ENCODE measurements at places on chromosomes 11 and 22. TPM values are rescaled to one million over a fixed set of nuclear protein-coding genes. Genes with fewer than 3 reads are reported as not detected.

Gene FAM181B
- total RNA-seq: not detected

Gene ENTHD1
- total RNA-seq: not detected

Gene EWSR1
- total RNA-seq: 190 TPM

Gene TMEM86A
- 0.32 TPM for total RNA-seq

Gene PRRG4
- total RNA-seq: not detected

Gene CHRM4
- not detected for total RNA-seq

Gene PTDSS2
- total RNA-seq: 29.2 TPM

Gene PTPRJ
- total RNA-seq: 9.5 TPM

GRCh38 chr22:24271386-24271854 is 789 bp downstream of the SPECC1L start:
- H3K36me3 ChIP-seq: no peaks in the 10 kb centered on the region
- H3K27ac ChIP-seq: peak overlapping the region; percentile 61
- peak overlapping the region; percentile 78 for H3K4me3 ChIP-seq
- peaks cover 19% of the 10 kb centered on the region for H3K4me1 ChIP-seq

DNA sequence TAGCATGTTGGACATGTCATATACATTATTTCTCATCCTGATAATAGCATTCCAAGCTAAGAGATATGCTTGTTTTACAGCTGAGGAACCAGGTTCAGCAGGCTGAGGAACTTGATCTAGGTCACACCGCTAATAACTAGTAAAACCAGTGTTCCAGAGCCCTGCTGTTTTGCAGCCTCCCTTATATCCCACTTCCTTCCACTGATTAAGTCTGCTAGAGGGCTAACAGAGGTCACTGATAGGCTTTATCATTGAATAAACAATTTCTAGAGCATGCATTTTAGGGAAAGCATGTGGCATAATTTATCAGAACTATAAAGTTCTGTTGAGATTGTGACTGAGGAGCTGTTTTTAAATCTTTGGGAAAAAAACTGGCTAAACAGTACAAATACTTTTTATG is 54.0 kb downstream of the UVRAG start:
- H3K4me3 ChIP-seq: no peak overlapping the region
- no peaks in the 10 kb centered on the region for H3K27me3 ChIP-seq
- no peak overlapping the region for H3K27ac ChIP-seq
- no peaks in the 10 kb centered on the region for H3K36me3 ChIP-seq

DNA sequence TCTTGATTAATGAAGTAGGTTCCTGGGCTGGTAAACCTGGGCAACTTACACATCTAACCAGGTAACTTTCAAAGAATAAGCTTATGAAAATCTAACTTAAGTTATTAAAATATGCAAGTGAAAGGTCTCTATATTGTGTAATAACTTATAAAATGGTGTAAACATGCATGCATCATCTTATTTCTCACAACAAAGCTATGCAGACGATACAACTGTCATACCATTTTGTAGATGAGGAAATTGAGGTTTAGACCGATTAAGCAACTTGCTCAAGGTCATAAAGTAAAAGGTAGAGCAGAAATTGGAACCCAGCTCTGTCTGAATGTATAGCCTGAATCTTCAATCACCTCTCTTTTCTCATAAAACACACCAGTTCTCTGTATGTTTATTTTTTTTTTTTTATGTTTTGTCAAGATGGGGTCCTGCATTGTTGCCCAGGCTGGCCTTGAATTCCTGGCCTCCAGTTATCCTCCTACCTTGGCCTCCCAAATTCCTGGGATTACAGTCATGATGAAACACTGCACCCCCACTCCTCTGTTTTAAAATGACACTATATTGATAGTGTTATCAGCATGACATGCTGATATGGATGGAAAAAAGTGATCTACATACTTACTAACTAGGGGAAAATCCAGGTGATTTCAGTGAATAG is 109.6 kb downstream of the SGSM3 start:
- H3K4me1 ChIP-seq: peaks cover 50% of the 10 kb centered on the region
- H3K27me3 ChIP-seq: no peaks in the 10 kb centered on the region
- peak; percentile 70 for DNase-seq

- no peak overlapping the region for H3K27ac ChIP-seq
- no peak for DNase-seq
- no peaks in the 10 kb centered on the region for H3K4me1 ChIP-seq
- H3K36me3 ChIP-seq: peaks cover 22% of the 10 kb centered on the region
- no peak overlapping the region for H3K4me3 ChIP-seq
Observed at GRCh38 chr11:32107647-32108046, 16.8 kb downstream of the RCN1 start.

GRCh38 chr22:23301591-23301990 is 121.3 kb downstream of the BCR start:
- no peaks in the 10 kb centered on the region for H3K27me3 ChIP-seq
- H3K27ac ChIP-seq: no peak overlapping the region
- no peaks in the 10 kb centered on the region for H3K36me3 ChIP-seq
- no peak for DNase-seq

DNA sequence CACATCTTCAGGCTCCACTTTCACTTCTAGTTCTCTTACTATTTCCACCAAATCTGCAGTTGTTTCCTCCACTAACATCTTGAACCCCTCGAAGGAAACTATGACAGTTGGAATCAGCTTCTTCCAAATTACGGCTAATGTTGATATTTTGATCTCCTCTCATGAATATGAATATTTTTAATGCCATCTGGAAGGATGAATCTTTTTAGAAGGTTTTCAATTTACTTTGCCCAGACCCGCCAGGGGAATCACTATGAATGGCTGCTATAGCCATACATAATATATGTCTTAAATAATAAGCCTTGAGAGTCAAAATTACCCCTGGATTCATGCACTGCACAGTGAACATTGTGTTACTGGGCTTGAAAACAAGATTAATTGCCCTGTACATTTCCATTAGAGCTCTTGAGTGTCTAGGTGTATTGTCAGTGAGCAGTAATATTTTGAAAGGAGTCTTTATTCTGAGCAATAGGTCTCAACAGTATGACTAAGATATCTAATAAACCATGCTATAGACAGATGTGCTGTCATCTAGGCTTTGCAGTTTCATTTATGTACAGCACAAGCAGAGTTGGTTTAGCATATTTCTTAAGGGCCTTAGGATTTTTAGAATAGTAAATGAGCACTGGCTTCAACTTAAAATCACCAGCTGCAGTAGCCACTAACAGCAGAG is 48.3 kb upstream of the LRRC55 start:
- DNase-seq: no peak

DNA sequence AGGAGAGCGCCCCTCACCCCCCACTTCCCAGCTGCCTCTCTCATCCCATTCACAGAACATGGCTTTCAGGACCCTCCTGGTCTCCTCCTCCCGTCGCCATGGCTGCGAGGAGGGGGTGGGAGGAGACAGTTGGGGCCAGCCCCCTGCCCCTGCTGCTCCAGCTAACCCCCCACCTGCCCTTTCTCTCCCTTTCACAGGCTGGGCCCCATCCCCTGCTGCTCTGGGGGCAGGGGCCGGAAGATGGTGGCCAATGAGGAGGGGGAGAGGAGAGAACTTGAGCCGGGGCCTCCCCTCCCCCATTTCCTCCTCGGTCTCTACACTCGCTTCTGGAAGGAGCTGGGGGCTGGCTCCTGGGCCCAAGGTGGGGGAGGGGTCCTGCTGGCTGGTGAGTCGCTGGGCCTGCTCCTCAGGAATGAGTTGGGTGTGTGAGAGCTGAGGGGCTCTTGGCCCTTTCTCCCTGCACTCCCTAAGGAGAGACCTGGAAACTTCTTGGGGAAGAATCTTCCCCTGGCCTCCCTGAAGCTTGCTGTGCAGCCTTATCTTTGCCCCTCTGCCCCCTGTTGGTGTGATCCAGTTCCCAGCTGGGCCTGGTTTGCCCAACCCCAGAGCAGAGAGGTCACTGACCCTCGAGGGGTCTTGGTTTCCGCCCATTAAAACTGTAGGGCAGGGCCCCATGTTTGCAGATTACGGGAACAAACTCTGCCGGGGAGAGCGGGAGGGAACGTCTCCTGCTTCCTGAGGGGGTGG is 10.2 kb downstream of the YPEL4 start:
- no peaks in the 10 kb centered on the region for H3K36me3 ChIP-seq
- no peak overlapping the region for H3K27ac ChIP-seq
- H3K27me3 ChIP-seq: no peaks in the 10 kb centered on the region
- H3K4me1 ChIP-seq: peaks cover 14% of the 10 kb centered on the region
- peak overlapping the region; percentile 97 for H3K4me3 ChIP-seq

GRCh38 chr11:131928992-131929391 is 558.6 kb downstream of the NTM start:
- no peak overlapping the region for H3K4me3 ChIP-seq
- no peaks in the 10 kb centered on the region for H3K27me3 ChIP-seq
- no peak for DNase-seq
- H3K36me3 ChIP-seq: no peaks in the 10 kb centered on the region
- H3K4me1 ChIP-seq: peaks cover 10% of the 10 kb centered on the region
- no peak overlapping the region for H3K27ac ChIP-seq

GRCh38 chr11:118622376-118623268 is 15.2 kb downstream of the PHLDB1 start:
- H3K4me1 ChIP-seq: peaks cover 64% of the 10 kb centered on the region
- peak overlapping the region; percentile 99 for H3K27ac ChIP-seq
- H3K27me3 ChIP-seq: no peaks in the 10 kb centered on the region
- H3K36me3 ChIP-seq: peaks cover 20% of the 10 kb centered on the region

- H3K36me3 ChIP-seq: no peaks in the 10 kb centered on the region
- peaks cover 19% of the 10 kb centered on the region for H3K4me1 ChIP-seq
- H3K4me3 ChIP-seq: no peak overlapping the region
- H3K27ac ChIP-seq: no peak overlapping the region
Observed at GRCh38 chr22:37342065-37342464, 59.8 kb downstream of the CYTH4 start.

DNA sequence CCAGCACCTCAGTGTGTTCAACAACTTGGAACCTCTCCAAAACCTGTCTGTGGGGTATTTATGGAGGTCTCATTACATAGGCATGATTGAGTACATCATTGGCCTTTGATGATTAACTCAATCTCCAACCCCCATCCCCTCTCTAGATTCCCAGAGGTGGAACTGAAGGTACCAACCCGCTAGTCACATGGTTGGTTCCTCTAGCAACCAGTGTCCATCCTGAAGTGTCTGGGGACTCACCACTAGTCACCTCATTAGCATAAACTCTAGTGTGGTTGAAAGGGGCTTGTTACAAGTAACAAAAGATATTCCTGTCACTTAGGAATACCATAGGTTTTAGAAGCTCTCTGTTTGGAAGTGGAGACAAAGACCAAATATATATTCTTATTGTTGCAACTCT is 40.3 kb downstream of the SIK2 start:
- H3K4me1 ChIP-seq: peaks cover 8% of the 10 kb centered on the region
- no peak overlapping the region for H3K27ac ChIP-seq
- peaks cover 6% of the 10 kb centered on the region for H3K36me3 ChIP-seq

- no peaks in the 10 kb centered on the region for H3K27me3 ChIP-seq
- no peaks in the 10 kb centered on the region for H3K36me3 ChIP-seq
- H3K4me3 ChIP-seq: no peak overlapping the region
- DNase-seq: no peak
Observed at GRCh38 chr11:35906277-35906661, 37.6 kb upstream of the LDLRAD3 start.

DNA sequence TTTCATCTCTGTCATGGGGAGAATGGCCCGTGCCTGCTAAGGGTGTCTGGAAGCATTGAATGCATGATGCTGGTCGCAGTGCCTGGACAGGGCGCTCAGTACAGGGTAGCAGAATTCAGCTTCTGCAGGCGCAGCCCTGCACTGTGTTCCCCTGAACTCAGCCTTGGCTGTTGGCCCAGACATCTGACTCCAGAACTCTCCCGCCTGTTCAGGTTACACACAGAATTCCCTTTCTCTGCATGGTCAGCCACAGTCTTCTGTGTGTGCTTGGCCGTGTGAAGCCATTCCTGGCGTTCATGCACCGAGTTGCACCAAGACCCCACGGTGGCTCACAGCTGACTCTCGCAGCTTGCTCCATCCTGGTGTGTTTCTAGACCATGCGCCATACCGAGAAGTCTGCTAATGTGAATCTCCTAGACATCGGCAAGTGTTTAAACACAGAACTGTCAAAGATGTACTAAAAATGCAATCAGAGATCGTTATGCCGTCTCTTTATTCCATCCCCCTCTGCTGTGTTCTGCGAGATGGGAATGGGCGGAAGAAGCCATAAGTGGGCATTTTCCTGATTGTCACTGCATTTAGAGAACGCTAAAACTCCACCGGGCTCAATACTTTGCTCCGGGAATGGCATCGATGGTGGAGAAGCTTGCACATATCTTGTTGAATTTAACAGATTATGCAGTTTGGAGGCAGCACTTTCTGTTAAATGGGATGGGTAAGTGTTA is 55.6 kb downstream of the MPPED1 start:
- DNase-seq: no peak
- H3K27ac ChIP-seq: no peak overlapping the region
- H3K36me3 ChIP-seq: no peaks in the 10 kb centered on the region
- H3K4me1 ChIP-seq: no peaks in the 10 kb centered on the region
- no peak overlapping the region for H3K4me3 ChIP-seq

DNA sequence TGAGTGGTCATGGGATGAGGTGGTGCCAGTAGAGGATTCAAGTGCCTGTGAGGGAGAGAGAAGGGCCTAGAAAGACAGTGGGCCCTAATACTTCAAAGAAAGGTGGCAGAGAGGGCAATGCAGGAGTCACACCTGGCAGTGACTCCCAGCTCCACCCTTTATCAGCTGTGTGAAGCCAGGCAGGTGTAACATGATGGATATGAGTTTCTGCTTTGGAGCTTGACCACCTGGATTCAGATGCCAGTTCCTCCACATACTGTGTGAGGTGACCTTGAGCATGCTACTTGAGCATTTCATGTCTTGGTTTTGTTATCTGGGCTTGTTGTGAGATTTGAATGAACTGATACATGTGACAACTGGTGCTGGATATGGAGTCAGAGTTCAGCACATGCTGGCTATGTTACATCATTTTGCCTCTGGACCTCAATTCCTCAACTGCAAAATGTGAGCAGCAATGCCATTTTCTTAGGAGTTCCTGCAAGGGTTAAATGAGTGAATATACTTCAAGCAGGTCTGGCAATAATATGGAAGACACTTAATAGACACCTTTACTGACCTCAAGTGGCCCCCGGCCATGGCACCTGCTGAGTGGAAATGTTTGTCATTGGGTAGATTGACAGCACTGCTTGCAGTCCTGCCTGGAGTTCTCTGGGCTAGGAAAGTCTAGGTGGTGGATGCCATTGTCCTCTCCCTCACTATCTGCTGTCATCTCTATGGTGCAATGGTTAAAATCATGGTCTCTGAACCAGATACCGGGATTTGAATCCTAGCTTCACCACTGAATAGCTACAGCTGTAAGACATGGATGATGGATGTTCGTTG is 83.3 kb downstream of the MICAL2 start:
- no peaks in the 10 kb centered on the region for H3K27me3 ChIP-seq
- H3K36me3 ChIP-seq: peaks cover 6% of the 10 kb centered on the region
- no peak overlapping the region for H3K4me3 ChIP-seq
- no peak overlapping the region for H3K27ac ChIP-seq

DNA sequence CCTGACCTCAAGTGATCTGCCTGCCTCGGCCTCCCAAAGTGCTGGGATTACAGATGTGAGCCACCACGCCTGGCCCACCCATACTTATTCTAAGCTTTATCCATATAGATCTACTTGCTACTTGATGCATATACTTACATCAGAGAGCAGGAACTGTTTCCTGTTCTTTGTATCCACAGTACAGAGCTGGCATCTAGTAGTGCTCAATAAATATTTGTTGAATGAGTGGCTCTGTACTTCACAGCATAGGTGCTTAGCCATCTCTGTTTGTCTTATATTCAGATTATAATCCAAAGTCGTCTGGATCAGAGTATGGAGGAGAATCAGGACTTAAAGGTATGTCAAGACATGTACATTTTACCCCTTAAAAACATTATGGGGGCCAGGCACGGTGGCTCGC is 38.6 kb upstream of the DLAT start:
- peaks cover 14% of the 10 kb centered on the region for H3K4me1 ChIP-seq
- H3K4me3 ChIP-seq: no peak overlapping the region
- peaks cover 15% of the 10 kb centered on the region for H3K36me3 ChIP-seq
- H3K27ac ChIP-seq: no peak overlapping the region
- no peak for DNase-seq

All from GM23248 (cell line).